ENCODE measurements at places on chromosomes 5 and 9.
A peak's percentile ranks its signal among the peaks of the same experiment; 100 is the strongest.

DNA sequence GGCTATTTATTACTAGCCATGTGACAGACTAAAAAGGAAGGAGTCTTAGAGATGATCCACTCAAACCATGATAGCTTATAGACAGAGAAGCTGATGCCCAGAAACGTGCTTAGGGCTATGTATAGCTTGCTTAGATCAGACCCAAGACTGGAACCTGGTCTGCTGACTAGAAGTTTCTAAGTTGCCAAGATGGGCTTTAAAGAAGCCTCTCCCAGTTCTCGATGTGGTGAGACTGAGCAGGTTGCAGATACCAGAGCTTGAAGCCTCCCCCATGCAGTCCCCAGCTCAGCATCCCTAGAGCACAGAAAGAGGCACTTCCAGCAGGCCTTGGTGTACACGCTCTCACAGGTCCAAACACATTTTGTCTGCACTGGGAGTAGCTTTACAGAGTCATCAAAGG, 51.1 kb upstream of the ATP10B start:
- DNase-seq: no peak

GRCh38 chr5:157543825-157544622, 31.6 kb downstream of the ADAM19 start:
- DNase-seq: no peak

DNA sequence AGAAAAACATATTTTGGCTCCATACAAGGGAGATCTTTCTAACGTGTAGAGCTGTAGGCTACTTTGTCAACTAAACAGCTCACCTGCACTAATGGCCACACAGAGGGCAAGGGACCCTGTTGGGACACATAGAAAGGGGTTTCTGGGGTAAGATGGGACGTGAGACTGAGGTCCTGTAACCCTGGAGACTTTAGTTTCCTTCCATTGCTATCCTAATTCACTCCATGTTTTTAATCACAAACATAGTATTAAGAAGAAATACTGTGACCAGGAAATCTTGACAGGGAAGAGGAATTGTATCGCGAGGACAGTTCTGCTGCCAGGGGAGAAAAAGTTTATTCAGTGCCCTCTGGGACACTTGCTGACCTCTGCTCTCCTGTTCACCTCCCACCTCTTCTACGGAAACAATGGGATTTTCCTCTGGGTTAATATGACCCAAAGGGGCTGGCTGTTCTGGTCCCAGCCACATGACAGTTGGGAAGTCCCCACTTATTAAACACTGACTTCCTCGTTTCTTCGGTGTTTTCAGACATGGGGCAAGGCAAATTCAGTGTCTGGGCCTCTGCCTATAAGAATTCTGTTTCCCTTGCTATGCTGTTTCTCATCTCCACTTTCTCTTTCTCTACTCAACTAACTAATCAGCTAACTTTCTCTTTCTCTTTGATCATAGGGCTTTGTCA, 106.9 kb upstream of the SEMA6A start:
- DNase-seq: no peak

- DNase-seq: no peak
These were observed 458.0 kb downstream of the DMAC1 start for GRCh38 chr9:7341571-7341970.

DNA sequence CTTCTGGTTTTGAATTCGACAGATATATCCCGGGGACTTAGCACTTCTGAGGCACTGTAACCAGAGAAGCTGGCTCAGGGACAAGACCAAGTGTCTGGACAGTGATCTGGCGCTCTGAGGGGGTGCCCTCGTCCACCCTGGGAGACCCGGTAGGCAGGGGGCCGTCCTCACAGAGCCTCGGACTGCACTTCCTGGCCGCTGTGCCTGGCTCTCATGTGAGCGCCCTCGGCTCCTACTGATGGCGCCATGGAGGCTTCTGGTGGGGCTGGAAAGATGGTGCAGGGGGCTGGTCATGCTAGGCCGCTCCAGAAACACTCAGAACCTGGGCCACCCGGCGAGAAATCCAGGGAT, 18.8 kb upstream of the SLC6A3 start:
- no peak for DNase-seq

DNA sequence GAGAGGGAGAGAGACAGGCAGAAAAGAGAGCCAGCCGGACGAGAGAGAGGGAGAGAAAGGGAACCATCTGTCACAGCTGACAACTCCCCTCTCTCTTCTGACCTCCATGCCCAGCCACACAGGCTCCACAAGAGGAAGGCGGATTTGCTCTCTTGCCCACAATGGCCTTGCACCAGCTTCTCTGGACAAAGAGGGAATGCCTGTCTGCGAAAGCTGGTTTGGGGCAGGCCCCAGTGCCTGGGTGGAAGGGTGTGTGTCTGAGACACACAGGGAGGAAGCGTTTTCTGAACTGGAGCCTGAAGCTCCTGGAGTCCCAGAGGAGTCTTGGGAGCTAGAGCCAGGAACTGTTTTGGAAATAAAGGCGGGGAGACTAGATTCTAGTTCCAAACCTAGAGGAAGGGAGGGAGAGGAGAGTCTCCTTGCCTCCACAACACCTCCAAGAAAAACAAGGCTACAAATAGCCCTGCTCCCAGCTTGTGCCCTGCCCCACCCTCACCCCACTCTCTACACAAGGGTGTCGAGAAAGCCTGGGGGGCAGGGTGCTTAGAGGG, 12.5 kb downstream of the C1QTNF2 start:
- DNase-seq: no peak

DNA sequence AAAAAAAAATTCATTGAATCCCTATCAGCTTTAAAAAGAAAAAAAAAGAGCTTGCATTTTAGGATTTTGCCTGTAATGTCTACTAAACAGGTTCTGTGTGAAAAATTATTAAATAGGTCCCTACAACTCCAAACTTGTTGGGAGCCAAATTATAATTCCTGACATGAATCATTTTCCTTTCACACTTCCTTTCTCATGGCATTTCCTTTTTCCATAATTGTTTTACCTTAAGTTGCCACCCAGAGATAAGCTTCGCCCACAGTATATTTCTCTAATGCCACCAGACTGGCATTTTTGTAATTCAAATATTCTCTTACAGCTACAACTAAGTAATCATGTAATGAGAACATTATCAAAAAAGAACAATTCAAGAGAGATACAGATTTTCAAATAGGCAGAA, 348.8 kb downstream of the EFNA5 start:
- DNase-seq: no peak

DNA sequence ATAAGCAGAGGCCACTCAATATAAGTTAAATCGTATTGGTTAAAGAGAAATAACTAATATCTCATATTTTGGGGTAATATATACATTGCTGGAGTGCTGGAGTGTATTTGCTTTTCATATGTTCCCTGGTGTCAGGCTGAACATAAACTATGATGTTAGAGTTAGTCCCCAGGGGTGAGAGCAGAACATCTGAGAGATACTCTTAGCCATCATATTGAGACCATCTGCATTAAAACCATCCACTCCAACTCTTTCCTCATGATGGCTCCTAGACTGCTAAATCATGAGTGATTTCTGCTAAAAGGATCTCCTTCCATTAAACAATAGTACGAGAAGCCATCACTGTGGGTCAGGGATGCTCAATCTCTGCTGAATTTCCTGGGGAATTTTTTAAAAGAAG, 436.2 kb downstream of the DTWD2 start:
- no peak for DNase-seq

GRCh38 chr5:65895891-65896290, 30.5 kb upstream of the ERBIN start:
- DNase-seq: no peak

GRCh38 chr5:144944936-144945335, 774.3 kb downstream of the KCTD16 start:
- no peak for DNase-seq

DNA sequence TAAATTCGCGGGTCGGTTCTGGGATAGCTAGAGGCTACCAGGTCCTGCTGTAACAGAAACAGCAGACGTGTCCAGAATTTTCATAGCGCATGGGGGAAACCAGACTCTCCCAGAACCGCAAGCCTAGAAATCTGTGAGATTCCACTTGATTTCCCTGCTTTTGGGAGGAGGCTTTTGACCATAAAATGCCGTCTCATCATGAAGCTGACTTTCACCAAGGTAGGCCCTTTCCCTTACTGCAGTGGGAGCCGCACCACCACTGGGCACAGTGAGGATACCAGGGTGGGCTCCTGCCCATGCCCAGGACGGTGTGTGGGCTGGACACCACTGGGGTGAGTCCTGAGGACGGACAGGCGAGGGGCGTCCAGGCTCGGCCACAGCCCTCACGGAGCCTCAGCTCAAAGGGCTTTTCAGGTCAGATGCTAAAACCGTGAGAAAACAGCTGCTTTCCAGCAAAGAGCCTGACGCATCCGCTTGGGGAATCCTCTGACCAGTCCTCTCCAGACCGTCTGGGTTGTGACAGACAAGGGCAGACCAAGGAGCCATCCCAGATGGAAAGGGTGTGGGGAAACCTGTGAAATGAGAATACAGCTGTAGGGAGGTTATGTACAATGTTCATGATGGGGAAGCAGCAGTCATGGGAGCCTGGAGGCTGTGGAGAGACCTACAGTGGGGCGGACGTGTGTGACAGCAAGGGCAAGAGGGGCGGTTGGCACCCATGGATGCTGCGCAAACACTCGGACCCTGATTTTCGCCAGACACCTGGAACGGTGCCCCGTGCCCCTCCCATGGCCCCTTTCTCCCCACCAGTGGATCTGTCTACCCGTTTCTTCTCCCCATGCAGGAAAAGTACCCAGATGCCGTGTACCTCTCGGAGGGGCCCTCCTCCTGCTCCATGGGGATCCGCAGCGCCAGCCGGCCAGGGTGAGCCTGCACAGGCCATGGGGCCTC, 59.2 kb downstream of the IPPK start:
- no peak for DNase-seq

- DNase-seq: no peak
These were observed 282.7 kb upstream of the POU5F2 start for GRCh38 chr5:94024101-94024500.

GRCh38 chr5:28110781-28111180, 1072.4 kb upstream of the CDH9 start:
- DNase-seq: no peak

DNA sequence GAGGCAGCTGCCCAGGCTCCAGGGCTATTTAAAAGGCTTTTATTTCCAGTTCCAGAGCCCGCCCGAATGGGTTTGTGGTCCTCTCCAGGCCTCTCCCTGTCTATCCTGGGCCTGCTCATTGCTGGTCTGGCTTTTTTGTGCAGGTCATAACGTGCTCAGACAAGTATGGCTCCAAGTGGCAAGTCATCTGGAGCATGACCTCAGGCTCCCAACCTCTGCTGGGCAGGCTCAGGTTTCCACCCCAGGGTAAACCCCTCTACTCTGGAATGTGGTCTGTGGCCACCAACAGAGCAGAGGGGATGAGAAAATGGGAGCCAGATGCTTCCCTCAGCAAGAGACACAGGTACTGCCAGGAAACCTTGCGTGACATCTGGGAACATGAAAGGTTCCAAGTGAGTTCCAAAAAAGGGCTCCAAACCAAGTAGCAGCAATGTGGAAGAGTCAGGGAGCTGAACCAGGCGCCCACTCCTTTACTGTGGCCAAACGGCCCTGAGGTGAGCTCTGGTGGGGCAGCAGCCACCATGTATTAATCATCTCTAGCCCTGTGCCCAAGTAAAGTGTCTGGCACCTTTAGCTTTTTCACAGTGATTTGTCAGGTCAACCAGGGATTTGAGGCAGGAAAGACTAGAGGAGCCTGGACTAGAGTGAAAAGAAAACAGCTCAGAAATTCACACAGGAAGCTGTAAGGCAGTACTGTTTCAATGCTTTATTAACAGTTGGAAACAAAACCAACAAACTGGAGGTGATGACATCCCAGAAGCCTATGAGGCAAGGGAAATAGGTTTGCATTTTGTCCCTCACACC, 25.7 kb downstream of the PCDHGC5 start:
- DNase-seq: no peak

GRCh38 chr9:96020792-96021550, 145.5 kb downstream of the ERCC6L2 start:
- DNase-seq: no peak

DNA sequence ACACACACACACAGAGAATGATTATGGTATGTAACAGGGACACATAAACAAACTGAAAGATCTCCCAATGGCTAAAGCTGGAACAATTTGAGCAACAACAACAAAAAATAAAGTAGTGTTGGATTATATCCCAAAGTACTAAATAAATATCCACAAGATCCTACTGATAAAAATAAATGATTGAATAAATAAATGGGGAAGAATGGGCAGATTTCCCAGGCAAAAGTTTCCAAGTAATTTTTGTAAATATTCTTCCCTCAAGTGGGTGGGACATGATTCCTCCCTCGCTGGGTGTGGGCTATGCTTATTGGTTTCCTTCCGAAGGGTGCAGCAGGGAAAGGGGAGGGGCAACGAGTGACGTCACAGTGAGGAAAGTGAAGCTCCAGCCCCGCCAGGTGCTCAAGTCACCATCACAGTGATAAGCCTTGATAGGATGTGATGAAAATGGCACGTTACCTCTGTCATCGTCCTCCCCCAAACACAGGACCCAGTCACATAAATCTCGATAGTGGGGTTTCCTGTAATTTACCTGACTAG, 295.3 kb downstream of the DRD1 start:
- no peak for DNase-seq

- DNase-seq: no peak
These were observed 289.2 kb upstream of the PCSK5 start for GRCh38 chr9:75601280-75601679.

DNA sequence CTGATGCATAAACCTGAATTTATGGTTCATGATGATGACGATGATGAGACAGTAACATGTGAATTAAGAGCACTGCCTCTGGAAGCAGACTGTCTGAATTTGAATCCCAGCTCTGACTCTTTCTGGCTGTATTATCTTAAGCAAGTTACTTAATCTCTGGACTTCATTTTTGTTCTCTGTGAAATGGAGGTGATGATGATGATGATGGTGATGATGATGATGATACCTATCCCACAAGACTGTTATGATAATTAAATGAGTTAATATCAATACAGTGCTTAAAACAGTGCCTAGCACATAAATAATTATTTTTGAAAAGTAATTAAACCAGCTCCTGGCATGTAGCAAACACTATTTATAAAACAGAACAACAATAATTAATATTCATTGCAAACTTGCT, 13.2 kb upstream of the AGGF1 start:
- no peak for DNase-seq

GRCh38 chr9:134597041-134597913, 44.3 kb upstream of the COL5A1 start:
- DNase-seq: no peak

GRCh38 chr5:86175224-86175623, 442.5 kb upstream of the COX7C start:
- DNase-seq: no peak

- no peak for DNase-seq
These were observed 69.1 kb downstream of the C9orf85 start for GRCh38 chr9:71980266-71981190.

GRCh38 chr9:16458696-16459420, 411.6 kb downstream of the BNC2 start:
- DNase-seq: peak; percentile 9

DNA sequence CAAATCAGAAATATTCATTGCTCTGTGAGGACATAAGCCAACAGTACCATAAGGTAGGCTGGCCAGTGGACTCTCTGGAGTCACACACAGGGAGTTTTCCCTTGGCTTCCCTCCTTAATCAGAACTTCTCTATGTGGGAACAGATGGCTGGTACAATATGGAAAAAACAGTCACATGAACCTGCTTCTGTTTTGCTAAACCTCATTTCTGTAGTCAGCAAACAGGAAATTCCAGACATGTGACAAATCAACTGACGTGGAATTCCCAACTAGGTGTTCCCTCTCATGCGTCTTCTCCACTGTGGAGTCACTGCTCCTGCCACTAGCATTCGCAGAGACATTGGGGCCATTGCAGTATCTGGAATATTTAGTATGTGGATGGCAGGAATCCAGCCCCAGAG, 617.6 kb downstream of the KIF4B start:
- DNase-seq: no peak
